ENCODE measurements at places on chromosomes 16 and 17.

DNA sequence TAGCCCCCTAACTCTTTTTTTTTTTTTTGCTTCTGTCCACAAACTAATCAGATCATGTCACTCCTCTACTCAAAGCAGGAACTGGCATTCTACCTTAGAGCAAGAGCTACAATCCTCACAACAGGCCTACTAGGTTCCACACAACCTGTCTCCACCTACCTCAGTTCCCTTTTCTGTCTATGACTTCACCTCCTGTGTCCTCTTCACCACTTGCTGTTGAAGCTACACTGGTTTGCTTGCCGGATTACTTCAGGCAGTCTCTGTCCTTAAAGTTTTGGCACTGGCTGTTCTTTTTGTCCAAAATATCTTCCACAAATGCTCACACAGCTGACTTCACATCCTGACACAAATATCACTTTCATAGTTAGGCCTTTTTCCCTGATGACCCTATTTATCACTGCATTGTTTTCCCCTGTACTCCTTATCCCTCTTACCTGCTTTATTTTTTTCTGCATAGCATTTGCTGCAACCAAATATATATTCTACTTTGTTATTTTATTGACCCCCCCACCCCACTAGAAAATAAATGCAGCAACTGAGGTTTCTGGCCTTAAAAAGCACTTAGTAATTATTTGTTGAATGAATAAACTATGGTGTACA, 72.0 kb downstream of the KANSL1 start:
- DNase-seq: no peak

- no peak for DNase-seq
Measured at GRCh38 chr17:1937461-1937860, 87.7 kb downstream of the RTN4RL1 start.

GRCh38 chr17:59641799-59642484, 22.2 kb downstream of the CLTC start:
- no peak for DNase-seq

GRCh38 chr16:23505671-23506605, 4.4 kb downstream of the GGA2 start:
- no peak for DNase-seq

GRCh38 chr17:19743101-19744100, 4.7 kb downstream of the ALDH3A1 start:
- no peak for DNase-seq

- no peak for DNase-seq
Measured at GRCh38 chr17:75485688-75486087, 29.3 kb downstream of the TMEM94 start.

GRCh38 chr16:759110-759910, 1.2 kb upstream of the MSLN start:
- no peak for DNase-seq

DNA sequence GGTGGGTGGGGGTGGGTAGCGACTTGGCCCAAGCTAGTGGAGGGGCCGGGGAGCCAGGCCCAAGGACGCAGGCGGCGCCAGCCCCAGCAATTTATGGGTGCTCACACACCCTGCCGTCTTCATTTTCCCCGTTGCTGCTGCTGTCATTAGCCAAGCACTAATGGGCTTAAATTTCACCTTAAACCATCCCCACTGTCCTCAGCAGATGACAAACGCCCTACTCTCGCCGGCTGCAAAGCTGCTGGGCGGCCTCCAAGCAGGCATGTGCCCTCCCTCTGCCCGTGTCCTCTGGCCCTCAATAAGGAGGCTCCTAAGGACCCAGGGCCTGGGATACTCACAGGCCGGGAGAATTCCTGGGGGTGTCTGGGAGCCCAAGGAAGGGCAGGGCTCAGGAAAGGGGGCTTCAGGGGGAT, 66.1 kb downstream of the SREBF1 start:
- DNase-seq: no peak

DNA sequence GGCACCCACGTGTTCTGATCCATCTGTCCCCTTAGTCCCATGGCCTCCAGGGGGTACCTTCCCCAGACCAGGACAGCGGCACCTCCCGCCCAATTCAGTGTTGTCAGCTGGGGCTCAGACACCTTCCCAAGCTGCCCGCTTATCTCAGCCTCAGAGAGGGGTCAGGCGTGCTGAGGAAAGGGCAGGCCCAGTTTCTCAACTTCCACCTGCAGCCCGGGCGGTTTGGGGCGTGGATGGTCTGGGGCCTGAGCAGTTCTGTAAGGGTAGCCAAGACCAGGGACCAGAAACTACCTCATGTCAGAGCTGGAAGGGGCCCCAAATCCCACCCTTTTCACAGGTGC, 5.1 kb downstream of the PLCD3 start:
- DNase-seq: no peak

GRCh38 chr16:86929057-86929871, 350.9 kb downstream of the FOXL1 start:
- no peak for DNase-seq

DNA sequence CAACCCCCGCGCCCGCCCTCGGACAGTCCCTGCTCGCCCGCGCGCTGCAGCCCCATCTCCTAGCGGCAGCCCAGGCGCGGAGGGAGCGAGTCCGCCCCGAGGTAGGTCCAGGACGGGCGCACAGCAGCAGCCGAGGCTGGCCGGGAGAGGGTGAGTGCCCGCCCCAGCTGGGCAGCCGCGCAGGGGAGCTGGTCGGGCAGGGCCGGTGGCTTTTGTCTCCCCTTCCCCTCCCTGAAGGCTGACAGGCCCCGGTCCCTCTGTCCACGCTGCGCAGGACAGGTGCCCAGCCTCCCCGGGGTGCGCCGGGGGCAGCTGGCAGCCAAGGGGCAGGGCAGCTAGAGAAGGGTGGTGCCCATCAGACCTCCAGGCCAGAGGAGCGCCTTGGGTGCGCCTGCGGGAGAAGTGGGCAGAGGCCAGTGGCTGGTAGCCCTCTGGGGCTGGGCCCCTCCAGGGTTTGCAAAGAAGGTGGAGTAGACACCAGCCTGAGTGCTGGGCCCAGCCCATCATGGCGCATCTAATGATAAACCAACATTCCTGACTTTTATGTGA, 278 bp downstream of the ITGB4 start:
- DNase-seq: no peak

DNA sequence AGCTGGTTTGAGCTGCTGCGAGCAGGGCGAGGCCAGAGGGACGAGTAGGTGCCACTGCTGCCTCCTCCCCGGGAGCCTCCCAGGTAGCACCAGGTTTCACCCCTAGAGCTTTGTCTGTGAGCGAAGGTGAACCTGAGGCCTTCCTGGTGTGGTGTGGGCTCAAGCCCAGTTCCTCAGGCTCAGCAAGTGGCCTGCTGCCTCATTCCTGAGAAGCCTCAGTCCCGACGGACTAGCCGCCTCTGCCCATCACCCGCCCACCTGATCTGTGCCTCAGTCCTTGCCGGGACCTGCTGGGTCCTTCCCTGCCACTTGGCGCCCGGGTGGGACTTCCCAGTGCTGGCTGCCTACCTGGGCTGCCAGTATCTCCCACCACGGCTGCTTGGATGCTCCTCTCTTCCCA, 1.7 kb downstream of the NLRC3 start:
- DNase-seq: no peak

DNA sequence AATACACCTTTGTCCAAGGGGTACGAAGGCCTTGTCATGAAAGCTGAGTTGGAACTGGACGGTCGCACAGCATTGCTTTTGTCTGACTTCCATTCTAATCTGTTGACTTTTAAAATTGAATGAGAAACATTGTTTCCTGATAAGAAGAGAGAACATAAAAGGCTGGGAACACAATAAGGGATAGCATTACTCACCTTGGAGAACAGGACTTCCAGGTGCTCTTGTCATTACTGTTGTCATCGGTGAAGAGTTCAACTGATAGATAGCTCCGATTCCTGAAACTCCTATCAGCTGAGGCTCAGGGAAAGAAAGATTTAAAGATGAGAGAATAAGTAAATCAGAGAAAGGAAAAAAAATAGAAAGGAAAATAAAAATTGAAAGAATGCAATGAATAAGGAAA, 351.1 kb downstream of the KCNJ2 start:
- no peak for DNase-seq

- DNase-seq: no peak
Measured at GRCh38 chr17:43732958-43733357, 25.6 kb downstream of the SOST start.

- peak; percentile 59 for DNase-seq
Measured at GRCh38 chr17:7177954-7178477, 1.2 kb downstream of the ASGR1 start.

DNA sequence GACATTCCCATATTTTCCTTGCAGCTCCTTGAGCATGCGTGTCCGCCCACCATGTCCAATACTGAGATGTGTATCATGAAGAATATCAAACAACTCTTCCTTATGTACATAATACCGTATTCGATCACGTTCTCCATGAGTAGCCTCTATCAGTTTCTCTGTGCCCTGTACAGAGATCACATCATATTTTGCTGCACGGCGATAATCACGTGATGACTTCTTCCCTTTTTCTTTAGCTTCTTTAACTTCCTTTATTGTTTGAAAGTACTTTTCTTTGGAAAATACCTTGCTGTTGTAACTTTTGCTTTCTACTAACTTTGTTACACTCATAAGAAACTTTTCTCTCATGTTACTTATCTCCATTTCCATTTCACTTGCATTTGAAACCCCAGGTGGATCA, 6.6 kb downstream of the KRABD2 start:
- no peak for DNase-seq

GRCh38 chr17:62848334-62848733, 40.2 kb upstream of the MARCHF10 start:
- DNase-seq: no peak

DNA sequence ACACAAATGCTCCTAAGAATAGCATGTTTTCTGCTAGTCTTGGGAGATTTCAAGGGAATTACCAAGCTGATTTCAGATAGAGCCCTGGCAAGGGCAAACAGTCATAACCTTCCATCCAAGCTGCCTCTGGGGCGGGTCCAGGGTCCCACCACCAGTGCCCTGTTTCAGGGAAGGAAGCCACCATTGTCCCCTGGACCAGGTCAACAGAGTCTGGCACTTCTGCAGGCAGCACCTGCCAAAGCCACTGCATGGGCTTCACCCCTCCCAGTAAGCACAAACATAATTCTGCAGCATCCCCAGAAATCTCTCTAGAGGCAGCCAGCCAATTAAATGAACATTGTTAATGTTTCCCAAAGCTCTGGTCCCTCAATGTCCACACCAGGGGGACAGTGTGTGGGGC, 143.0 kb downstream of the SALL1 start:
- no peak for DNase-seq

GRCh38 chr16:56716761-56717160, 13.2 kb upstream of the NUP93 start:
- no peak for DNase-seq

- DNase-seq: no peak
Measured at GRCh38 chr16:88798772-88799455, 4.7 kb upstream of the CDT1 start.

- DNase-seq: peak; percentile 31
Measured at GRCh38 chr16:78984887-78985464, 615.6 kb downstream of the MAF start.

DNA sequence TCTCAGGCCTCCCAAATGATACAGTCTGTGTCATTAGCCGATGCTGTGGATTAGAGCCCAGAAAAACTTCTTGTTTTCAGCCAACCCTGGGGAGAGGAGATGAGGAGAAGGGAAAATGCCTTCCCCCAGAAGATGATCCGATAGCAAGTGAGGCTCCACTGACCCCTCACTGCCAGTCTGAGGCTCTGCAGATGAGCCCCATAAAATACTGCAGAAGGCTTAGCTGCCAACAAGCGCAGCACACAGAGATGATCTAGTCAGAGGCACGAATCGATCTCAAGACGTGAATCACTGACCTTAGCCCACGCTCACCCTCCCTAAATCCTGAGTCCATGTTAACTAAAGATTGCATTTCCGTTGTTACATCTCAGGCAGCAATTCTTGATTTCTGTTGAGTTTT, 31.5 kb downstream of the SALL1 start:
- DNase-seq: no peak

GRCh38 chr17:6701719-6702118, 11.4 kb downstream of the SLC13A5 start:
- peak; percentile 58 for DNase-seq

DNA sequence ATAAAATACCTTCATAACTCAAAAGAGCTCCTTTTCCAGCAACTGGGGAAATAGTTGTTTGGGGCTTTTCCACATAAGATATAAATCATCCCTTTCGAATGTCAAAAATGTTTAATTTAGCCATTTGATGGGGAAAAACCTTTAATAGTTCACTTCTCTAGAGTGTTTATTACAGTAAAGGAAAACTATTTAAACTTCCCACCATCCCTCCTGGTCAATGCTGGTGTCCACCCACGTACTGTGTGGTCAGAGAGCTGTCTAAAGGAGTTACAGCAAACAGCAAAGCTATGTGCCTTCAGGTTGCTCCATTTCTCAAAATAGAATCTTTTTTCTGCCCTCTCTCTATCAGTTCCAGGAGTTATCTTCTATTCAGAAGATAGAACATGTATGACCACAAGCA, 33.5 kb downstream of the KANSL1 start:
- DNase-seq: no peak

DNA sequence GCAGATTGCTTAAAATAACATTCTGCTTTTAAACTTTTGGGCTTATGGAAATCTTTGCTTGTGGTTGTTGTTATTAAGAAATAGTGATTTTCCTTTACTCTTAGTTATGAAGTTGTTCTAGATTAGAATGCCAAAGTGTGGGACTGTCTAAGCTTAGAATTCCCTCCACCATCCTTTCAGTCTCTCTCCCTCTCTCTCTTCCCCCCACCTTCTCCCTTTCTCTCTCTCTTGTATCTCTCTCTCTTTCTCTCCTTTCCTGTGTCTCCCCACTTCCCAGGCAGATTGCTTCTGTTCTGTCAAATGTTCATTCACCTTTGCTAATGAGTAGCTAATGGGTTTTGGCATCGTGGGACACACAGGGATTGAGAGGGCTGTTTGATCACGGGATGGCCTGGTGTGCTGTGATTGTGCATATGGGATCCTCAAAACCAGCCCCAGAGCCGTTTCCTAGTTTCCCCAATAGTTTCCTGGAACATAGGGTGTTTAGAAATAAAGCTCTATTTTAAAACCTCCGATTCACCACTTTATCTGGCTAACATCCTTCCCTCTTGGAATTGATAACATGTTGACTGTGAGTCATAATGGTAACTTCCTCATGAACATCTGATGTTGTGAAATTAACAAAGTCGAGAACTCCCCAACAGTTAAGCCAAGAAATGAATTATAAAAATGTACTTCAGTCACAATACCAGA, 502.6 kb downstream of the TMEM114 start:
- DNase-seq: no peak

DNA sequence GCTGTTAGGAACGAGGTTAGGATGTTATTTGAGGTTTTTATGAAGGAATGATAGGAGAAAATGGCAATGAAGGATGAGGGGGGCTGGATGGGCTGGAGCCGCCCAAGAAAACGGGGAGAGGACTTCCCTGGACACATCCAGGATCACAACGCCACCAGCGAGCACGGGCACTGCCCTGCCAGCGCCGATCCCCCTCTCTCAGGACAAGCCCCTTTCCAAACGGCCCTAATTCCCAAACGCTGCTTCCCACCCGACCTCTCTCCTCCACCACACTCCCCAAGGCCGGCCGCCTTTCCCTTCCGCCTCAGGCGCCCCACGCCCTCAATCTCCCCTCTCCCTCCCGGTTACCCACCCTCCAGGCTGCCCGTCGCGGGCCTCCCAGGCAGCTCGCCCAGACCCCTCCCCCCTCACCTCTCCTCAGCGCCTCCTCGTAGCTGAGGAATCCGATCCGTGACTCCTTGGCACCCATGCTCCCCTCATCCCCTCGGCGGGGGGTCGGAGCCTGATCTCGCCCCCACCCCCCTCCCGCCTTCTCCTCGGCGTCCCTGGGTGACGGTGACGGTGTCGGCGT, 377 bp downstream of the USP32 start:
- peak; percentile 94 for DNase-seq

GRCh38 chr17:82449131-82449882, 1.2 kb downstream of the CYBC1 start:
- no peak for DNase-seq
